DMS79 treated with DMSO at 0.1 percent for 48 hours (cell line): ENCODE measurements at places on chromosomes 11 and 22.
A peak's percentile ranks its signal among the peaks of the same experiment; 100 is the strongest.

GRCh38 chr11:64385945-64386704 lies 27.2 kb downstream of the RPS6KA4 start:
- DNase-seq: no peak

GRCh38 chr11:8721609-8722500 lies 39.3 kb downstream of the RPL27A start:
- no peak for DNase-seq

DNA sequence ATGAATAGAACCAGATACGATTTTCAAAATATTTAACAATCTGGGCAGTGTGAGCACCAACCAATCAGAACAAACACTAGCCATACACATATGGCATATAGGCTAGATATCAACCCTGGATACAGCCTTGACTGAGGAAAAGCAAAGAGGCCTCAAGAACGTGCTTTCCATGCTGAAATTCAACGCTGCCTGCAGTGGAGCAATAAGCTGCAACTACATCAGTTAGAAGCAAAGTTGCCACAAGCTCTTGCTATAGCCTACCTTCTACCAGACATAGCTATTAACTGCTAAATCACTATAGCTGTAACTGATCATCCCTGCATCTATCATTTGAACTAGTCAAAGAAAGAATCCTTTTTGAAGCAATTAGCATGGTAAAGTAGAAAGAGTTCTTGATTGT lies 42.5 kb downstream of the DENND5A start:
- no peak for DNase-seq

GRCh38 chr22:36156515-36157419 lies 3.8 kb downstream of the APOL3 start:
- no peak for DNase-seq

DNA sequence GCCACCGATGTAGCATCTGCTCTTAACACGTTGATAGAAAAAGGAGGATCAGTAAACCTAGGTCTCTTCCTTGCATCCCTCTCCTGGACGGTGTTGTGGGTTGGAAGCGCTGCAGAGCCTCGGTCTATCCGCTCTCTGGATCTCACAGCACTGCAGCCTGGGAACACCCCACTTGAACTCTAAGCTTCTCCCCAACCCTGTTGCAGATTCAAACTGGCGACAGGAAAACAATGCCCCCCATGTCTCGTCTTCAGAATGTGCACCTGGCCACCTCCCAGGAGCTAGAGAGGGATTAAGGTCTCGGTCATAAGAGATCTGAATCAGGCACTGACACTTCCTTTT lies 454 bp downstream of the TMEM218 start:
- peak; percentile 77 for DNase-seq

DNA sequence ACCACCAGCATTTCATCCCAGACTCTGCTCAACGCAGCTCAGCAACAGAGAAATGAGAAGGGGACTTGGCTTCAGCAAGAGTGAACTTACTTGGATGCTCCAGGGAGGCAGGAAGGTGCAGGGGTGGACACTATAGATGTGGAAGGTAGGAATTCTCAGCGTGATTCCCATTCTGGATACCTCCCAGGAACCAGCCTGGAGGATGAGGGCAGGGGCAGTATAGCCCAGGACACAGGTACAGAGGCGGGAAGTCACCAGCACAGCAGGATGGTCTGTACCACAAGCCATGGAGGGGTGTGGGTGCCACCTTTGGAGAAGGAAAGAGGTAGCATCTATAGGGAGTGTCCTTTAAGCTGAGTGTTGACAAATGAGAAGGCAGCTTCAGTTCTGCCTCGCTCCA lies 1275.2 kb downstream of the TBC1D22A start:
- no peak for DNase-seq

- DNase-seq: no peak
These were observed 95.5 kb downstream of the PGR start for GRCh38 chr11:101034076-101034475.

DNA sequence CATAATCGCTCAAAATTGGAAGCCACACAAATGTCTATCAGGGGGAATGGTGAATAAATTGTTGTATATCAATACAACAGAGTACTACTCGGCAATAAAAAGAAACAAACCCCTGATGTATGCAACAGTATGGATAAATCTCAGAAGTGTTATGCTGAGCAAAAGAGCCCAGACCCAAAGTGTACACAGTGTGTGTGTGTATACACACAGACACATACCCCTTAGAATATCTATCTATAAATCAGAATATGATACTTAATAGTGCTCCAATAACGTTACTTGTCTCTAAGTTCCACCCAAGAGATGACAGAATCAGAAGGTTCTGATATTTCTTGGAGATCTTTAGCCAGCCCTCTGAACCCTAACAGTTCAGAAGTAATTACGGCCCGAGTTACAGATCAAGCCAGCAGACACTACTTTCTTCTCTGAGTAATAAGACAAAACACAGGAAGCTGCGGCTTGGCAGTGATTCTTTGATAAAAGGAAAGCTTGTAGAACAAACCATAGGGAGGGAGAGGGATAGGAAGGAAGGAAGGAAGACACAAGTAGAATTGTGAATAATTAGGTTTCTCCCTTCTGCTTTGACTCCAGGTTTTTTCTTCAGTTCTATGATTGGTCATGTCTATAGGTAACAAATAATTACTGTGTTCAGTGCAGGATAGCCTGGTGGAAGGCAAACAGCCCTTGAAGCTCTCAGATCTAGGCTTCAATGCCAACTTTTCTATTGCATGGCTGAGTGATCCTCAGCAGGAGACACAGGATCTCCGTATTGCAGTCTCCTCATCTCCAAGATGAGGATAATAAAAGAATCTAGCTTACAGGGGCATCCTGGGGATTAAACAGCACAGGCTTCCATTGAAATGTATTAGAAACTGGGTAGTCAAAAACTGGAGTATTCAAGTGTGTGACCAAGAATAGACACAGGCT lies 75.6 kb upstream of the TEAD1 start:
- DNase-seq: peak; percentile 96

DNA sequence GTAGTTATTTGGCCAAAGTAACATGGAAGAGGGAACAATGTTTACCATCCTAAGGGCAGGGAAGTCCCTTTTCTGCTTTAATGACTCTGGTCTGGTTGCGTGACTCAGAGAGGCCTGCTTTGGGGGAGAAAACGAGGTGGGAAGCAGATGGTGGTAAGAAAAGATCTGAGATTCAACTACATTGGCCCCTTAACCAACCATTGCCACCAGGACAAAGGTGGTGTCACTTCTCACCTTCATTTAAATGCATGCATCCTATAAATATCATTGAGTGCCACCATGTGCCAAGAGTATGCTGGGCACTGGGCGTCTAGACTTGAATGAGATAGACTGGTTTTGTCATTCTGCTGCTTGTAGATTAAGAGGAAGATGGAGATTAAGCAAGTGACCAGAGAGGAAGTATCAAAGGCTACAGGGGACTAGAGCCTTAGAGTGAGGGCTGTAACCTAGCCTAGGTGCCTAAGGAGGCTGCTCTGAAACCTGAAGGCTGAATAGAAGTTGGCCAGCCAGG lies 3.6 kb upstream of the SORL1 start:
- no peak for DNase-seq

DNA sequence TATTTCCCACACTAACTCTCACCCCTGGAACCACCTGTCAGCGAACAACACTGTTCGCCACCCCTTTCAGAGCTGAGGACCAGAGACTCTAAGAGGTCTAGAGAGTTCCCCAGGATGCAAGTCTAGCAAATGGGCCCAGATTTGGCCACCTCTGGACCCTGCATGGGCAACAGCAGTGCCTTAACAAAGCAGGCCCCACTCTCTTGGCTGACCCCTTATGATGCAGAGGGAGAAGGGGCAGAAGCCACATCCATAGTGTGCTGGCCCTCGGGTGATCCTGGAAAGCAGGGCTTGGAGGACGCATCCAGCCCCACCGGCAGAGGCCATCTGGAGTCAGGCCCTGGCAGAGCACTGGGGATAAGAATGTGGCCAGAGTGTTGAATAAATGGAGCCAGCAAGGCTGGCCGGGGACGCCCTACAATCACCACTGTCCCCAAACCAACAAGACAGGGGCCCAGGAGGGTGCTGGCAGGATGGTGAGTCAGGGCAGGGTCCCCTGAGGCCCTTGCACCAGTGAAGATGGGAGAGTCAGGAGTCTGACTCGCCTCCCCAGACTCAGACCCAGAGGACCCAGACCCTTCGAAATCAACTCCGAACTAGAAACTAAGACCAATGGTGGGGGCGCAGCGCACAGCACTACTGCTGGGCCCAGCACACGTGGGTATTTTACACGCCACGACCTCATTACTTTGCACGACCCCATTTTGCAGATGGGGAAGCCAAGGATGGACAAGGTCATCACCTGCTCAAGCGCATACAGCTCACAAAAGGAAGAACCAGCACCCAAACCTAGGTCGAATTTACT lies 6.5 kb downstream of the CSNK1E start:
- no peak for DNase-seq

GRCh38 chr11:76863196-76863777 lies 2.6 kb downstream of the ACER3 start:
- no peak for DNase-seq
